Suprapubic skin (tissue), 4 donors: ENCODE measurements at places on chromosomes 16 and 17.
A peak's percentile ranks its signal among the peaks of the same experiment; 100 is the strongest.

DNA sequence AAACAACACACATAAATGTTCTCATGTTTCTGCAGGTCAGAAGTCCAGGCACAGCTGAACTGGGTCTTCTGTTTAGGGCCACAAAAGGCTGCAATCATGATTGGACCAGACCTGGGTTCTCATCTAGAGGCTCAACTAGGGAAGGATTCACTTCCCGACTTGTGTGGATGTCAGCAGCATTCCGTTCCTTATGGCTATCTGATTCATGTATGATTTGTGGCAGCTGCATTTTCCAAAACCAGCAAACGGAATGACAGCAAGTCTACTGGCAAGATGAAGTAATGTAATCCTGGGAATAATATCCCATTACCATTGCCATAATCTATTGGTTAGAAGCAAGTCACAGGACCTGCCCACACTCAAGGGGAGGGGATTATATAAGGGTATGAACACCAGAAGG, 22.1 kb downstream of the CEP112 start:
- no peaks in the 10 kb centered on the region for H3K36me3 ChIP-seq
- H3K4me1 ChIP-seq: no peaks in the 10 kb centered on the region
- H3K27ac ChIP-seq: no peak overlapping the region
- DNase-seq: no peak

GRCh38 chr17:73644145-73645049, at the start of gene SDK2:
TSS of gene SDK2 (minus strand) at chr17:73644445. CDS start at chr17:73644088, 357 bp downstream.
- no peaks in the 10 kb centered on the region for H3K36me3 ChIP-seq
- peaks cover 87% of the 10 kb centered on the region for H3K27me3 ChIP-seq
- no peak for DNase-seq
- H3K27ac ChIP-seq: no peak within 1 kb of the TSS
- peak within 1 kb of the TSS; percentile 52 for H3K4me3 ChIP-seq

DNA sequence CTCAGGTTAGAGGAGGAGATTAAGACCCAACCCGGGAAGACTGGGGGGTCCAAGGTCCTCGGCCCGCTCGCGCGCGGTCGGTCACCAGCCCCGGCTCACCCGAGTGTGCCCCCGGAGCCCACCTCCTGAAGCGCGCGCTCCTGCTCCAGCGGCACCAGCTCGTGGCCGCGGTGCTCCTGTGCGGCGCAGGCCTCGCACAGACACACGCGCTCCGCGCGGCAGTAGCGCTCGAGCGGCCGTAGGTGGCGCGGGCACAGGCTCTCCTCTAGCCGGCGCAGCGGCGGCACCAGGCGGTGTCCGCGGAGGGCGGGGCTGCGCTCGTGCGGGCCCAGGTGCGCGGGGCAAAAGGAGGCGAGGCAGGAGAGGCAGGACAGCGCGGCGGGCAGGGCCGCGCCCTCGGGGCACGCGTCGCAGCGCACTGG, 618 bp downstream of the TRIM47 start:
- peaks cover 19% of the 10 kb centered on the region for H3K36me3 ChIP-seq
- peak overlapping the region; percentile 98 for H3K27ac ChIP-seq
- H3K4me3 ChIP-seq: peak overlapping the region; percentile 82
- DNase-seq: no peak
- H3K4me1 ChIP-seq: peaks cover 78% of the 10 kb centered on the region
- no peaks in the 10 kb centered on the region for H3K27me3 ChIP-seq

GRCh38 chr16:27364493-27365141, 37.4 kb upstream of the IL21R start:
- peaks cover 22% of the 10 kb centered on the region for H3K4me1 ChIP-seq
- H3K27ac ChIP-seq: no peak overlapping the region
- H3K4me3 ChIP-seq: no peak overlapping the region
- no peaks in the 10 kb centered on the region for H3K27me3 ChIP-seq

- DNase-seq: no peak
- no peaks in the 10 kb centered on the region for H3K36me3 ChIP-seq
- H3K27me3 ChIP-seq: no peaks in the 10 kb centered on the region
- H3K27ac ChIP-seq: no peak overlapping the region
Observed at GRCh38 chr17:67514998-67515397, 137.9 kb downstream of the PITPNC1 start.

DNA sequence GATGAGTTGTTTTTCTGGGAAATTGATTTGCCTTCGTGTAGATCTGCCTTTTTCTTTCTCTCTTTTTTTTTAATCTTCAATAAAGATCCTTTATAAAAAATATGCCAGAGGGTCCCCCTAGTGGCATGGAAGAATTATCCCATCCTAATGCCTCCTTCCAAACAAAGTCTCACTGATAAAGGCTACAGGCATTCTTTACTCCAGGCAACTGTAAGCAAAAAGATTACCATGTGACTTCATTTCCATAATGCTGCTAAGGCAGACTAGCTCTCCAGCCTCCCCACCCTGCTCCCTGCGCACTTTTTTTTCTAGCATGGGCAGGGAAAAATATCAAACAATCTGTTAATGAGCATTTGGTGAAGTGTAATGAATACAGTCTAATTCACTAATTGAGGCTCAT, 220.2 kb upstream of the CDH8 start:
- H3K4me1 ChIP-seq: no peaks in the 10 kb centered on the region
- no peaks in the 10 kb centered on the region for H3K36me3 ChIP-seq
- no peak overlapping the region for H3K4me3 ChIP-seq
- DNase-seq: no peak
- H3K27me3 ChIP-seq: no peaks in the 10 kb centered on the region

- no peaks in the 10 kb centered on the region for H3K36me3 ChIP-seq
- DNase-seq: no peak
- H3K27ac ChIP-seq: no peak overlapping the region
- H3K27me3 ChIP-seq: no peaks in the 10 kb centered on the region
- H3K4me1 ChIP-seq: peaks cover 1% of the 10 kb centered on the region
Observed at GRCh38 chr16:49806446-49806845, 49.5 kb downstream of the ZNF423 start.

DNA sequence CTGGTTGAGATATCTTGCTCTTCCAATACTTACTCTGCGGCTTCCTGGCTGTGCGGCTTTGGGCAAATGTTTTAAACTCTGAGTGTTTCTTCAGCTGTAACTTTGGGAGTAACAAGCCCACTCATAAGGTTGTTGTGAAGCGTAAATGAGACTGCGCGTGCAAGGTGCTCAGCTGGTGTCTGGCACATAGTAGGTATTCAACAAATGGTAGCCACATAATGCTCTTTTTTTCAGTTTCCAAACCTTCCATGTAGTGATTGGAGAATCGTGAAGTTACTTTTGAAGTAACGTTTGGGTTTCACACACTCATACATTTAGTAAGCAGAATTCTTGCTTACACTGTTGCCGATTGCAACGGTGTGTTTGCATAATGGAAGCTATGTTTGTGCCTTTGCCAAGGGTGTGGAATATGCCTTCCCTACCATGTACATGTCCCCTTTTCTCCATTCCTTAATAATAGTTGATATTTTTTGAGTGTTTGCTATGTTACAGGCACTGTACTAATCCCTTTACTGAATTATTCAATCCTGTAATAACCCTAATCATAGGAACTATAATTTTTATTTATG, 829 bp downstream of the DHRS7B start:
- H3K36me3 ChIP-seq: no peaks in the 10 kb centered on the region
- H3K4me1 ChIP-seq: peaks cover 31% of the 10 kb centered on the region
- H3K27ac ChIP-seq: peak overlapping the region; percentile 94
- no peak for DNase-seq
- H3K4me3 ChIP-seq: peak overlapping the region; percentile 78

GRCh38 chr16:57906382-57907316, 64.3 kb downstream of the CNGB1 start:
- no peak overlapping the region for H3K27ac ChIP-seq
- H3K36me3 ChIP-seq: no peaks in the 10 kb centered on the region
- H3K27me3 ChIP-seq: peaks cover 10% of the 10 kb centered on the region
- no peak for DNase-seq

- peaks cover 62% of the 10 kb centered on the region for H3K4me1 ChIP-seq
- peaks cover 81% of the 10 kb centered on the region for H3K27me3 ChIP-seq
- H3K4me3 ChIP-seq: peak overlapping the region; percentile 25
- H3K27ac ChIP-seq: no peak overlapping the region
- no peak for DNase-seq
Observed at GRCh38 chr16:73062743-73063733, 15.1 kb upstream of the ZFHX3 start.

GRCh38 chr17:79131701-79132100, 57.1 kb downstream of the ENGASE start:
- DNase-seq: no peak
- H3K4me1 ChIP-seq: no peaks in the 10 kb centered on the region
- no peaks in the 10 kb centered on the region for H3K36me3 ChIP-seq
- peaks cover 99% of the 10 kb centered on the region for H3K27me3 ChIP-seq

DNA sequence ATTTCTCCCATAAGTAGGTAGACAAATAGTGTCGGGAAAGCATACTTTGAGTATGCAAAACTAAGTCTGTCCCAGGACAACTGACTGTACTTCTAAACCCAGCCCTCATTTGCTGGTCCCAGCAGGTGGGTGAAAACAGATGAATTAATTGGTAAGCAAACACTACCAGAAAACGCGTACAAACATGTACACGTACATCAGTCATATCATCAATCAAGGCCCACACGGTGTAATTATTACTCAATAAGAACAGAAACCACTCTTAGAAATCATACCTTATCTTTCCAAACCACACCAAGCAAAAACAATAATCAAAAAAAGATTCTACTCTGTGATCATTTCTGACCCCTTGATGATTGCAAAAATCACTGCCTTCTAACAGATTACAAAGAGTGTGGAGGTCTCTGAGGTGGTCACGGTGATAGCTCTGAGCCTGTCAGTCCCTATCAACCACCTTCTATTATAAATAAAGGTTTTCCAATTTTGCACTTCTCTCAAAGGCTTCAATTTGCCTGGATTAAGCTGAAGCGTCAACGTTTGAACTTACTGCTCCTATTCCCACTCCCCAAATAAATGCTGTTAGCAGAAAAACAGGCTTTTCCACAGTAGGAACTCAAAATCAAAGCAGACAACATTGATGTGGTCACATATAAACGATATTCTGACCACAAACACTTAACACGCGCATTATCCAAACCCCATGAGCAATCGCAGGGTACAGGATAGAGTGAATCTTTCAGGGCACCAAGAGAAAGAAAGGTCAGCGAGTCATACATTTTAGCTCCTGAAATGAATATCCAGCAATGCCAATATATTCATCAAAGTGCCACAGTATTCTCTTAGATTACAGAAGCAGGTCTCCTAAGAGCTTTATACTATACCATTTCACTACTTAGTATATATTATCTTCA, 211.9 kb downstream of the STX8 start:
- H3K36me3 ChIP-seq: no peaks in the 10 kb centered on the region
- H3K27ac ChIP-seq: no peak overlapping the region
- no peak overlapping the region for H3K4me3 ChIP-seq
- no peaks in the 10 kb centered on the region for H3K27me3 ChIP-seq
- H3K4me1 ChIP-seq: peaks cover 14% of the 10 kb centered on the region

GRCh38 chr17:78716814-78717393, 65.2 kb downstream of the CYTH1 start:
- H3K4me3 ChIP-seq: peak overlapping the region; percentile 48
- H3K27ac ChIP-seq: peak overlapping the region; percentile 63
- H3K36me3 ChIP-seq: no peaks in the 10 kb centered on the region

DNA sequence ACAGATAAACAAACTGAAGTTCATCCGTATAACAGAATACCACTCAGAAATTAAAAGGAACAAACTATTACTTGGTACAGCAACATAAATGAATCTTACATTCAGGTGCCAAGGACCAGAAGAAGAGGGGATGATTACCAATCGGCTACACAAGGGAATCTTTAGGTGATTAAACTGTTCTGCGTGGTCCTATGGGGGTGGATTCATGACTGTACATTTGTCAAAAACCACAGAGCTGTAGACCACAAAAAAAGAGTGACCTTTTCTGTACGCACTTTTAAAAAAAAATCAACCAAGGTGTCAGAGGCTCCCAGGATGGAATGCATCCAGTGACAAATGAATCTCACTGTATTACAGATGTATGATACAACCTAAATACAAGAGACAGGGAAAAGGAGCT, 110.8 kb downstream of the CDYL2 start:
- H3K27ac ChIP-seq: no peak overlapping the region
- no peak for DNase-seq
- H3K27me3 ChIP-seq: no peaks in the 10 kb centered on the region
- H3K36me3 ChIP-seq: no peaks in the 10 kb centered on the region

- no peak overlapping the region for H3K4me3 ChIP-seq
- no peak for DNase-seq
- no peaks in the 10 kb centered on the region for H3K27me3 ChIP-seq
- peak overlapping the region; percentile 25 for H3K27ac ChIP-seq
- H3K4me1 ChIP-seq: peaks cover 13% of the 10 kb centered on the region
Observed at GRCh38 chr16:22788193-22788530, 25.8 kb upstream of the HS3ST2 start.

GRCh38 chr17:56883616-56884015, 30.2 kb downstream of the TRIM25 start:
- H3K4me1 ChIP-seq: no peaks in the 10 kb centered on the region
- no peak overlapping the region for H3K27ac ChIP-seq
- H3K4me3 ChIP-seq: no peak overlapping the region

- H3K36me3 ChIP-seq: no peaks in the 10 kb centered on the region
- H3K27ac ChIP-seq: no peak overlapping the region
- H3K4me1 ChIP-seq: peaks cover 5% of the 10 kb centered on the region
- no peaks in the 10 kb centered on the region for H3K27me3 ChIP-seq
- DNase-seq: no peak
Observed at GRCh38 chr17:69066482-69066881, 5.8 kb upstream of the ABCA9 start.

GRCh38 chr16:78576941-78577340, 477.5 kb downstream of the WWOX start:
- H3K27me3 ChIP-seq: no peaks in the 10 kb centered on the region
- H3K4me3 ChIP-seq: no peak overlapping the region
- H3K36me3 ChIP-seq: no peaks in the 10 kb centered on the region
- no peak for DNase-seq
- no peaks in the 10 kb centered on the region for H3K4me1 ChIP-seq

GRCh38 chr17:76397687-76398522, 13.5 kb downstream of the SPHK1 start:
- H3K27ac ChIP-seq: no peak overlapping the region
- peaks cover 97% of the 10 kb centered on the region for H3K36me3 ChIP-seq
- peak; percentile 93 for DNase-seq
- no peak overlapping the region for H3K4me3 ChIP-seq
- no peaks in the 10 kb centered on the region for H3K27me3 ChIP-seq

DNA sequence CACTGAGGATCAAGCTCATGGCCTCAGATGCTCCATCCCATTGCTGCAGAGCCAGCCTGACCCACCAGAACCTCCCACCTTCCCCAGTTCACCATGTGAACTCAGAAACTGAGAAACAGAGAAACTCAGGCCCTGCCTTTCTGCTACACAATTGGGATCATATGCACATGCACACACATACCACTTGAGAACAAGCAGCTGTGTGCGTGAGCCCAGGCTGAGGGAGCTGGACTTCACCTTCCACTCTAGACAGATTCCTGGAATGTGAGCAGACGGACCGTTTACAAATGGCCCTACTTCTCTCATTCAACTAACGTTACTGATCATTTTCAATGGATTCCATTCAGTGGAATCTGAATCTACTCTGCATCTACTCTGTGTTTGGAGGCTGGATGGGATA, 1.7 kb upstream of the SPEM2 start:
- no peaks in the 10 kb centered on the region for H3K4me1 ChIP-seq
- no peaks in the 10 kb centered on the region for H3K27me3 ChIP-seq
- H3K27ac ChIP-seq: no peak overlapping the region
- DNase-seq: no peak

- H3K36me3 ChIP-seq: no peaks in the 10 kb centered on the region
- no peaks in the 10 kb centered on the region for H3K4me1 ChIP-seq
- H3K27me3 ChIP-seq: peaks cover 51% of the 10 kb centered on the region
- H3K27ac ChIP-seq: no peak overlapping the region
- no peak overlapping the region for H3K4me3 ChIP-seq
Observed at GRCh38 chr16:2817340-2818271, 569 bp downstream of the PRSS21 start.
